ENCODE measurements at places on chromosomes 3 and 15.

DNA sequence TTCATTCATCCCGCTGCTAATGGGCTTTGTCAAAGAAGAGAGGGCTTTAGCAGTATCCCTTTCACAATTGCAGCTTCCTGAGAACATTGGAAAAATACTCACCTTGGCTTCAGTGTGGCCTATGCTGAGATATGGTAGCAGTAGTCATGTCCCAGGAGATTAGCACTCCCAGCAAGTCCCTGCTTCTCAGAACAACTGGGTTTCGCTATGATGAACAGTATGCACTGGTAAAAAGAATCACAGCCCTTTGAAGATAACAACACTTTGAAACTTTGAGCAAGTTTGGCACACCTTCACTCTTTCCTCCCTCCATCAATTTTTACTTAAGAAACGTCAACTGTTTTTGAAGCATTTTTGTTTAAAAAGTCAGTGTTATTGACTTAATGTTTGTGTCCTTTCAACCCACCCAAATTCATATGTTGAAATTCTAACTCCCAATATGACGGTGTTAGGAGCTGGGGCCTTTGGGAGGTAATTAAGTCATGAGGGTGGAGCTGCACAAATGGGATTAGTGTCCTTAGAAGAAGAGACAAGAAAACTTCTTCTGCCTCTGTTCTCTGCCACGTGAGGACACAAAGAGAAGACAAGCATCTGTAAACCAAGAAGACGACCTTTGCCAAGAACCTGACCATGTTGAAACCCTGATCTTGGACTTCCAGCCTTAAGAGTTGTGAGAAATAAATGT is 17.8 kb upstream of the PLSCR4 start:
- no peak for DNase-seq

GRCh38 chr15:23467110-23467600 is 20.1 kb upstream of the GOLGA6L2 start:
- no peak for DNase-seq

DNA sequence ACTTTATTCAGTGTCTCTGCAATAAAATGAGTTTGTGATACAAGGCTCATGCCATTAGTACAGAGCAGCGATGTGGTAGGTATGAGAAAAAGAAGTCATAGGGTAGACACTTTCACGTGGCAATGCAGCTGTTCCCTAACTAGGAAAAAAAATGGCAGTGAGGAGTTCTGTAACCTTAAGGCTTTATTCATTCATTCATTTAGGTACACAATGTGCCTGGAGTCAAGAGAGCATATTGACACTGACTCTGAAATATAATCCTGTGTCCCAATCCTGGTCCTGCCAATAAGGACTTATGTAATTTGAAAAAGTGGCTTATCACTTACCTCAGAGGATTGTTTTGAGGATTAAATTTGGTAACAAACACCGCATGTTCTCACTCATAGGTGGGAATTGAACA is 173.0 kb upstream of the AZI2 start:
- DNase-seq: no peak

GRCh38 chr15:58546066-58546591 is 114.3 kb downstream of the LIPC start:
- no peak for DNase-seq

- DNase-seq: no peak
These were observed 758.3 kb upstream of the ARPP21 start for GRCh38 chr3:34881026-34881425.

GRCh38 chr15:58492661-58493397 is 61.0 kb downstream of the LIPC start:
- DNase-seq: no peak

GRCh38 chr3:62201438-62202035 is 171.8 kb downstream of the FEZF2 start:
- no peak for DNase-seq

- no peak for DNase-seq
These were observed 97.9 kb downstream of the NAALADL2 start for GRCh38 chr3:174957081-174957480.

- no peak for DNase-seq
These were observed 36.7 kb upstream of the PLCL2 start for GRCh38 chr3:16848007-16848406.

GRCh38 chr3:194840661-194841514 is 155.2 kb downstream of the FAM43A start:
- no peak for DNase-seq

DNA sequence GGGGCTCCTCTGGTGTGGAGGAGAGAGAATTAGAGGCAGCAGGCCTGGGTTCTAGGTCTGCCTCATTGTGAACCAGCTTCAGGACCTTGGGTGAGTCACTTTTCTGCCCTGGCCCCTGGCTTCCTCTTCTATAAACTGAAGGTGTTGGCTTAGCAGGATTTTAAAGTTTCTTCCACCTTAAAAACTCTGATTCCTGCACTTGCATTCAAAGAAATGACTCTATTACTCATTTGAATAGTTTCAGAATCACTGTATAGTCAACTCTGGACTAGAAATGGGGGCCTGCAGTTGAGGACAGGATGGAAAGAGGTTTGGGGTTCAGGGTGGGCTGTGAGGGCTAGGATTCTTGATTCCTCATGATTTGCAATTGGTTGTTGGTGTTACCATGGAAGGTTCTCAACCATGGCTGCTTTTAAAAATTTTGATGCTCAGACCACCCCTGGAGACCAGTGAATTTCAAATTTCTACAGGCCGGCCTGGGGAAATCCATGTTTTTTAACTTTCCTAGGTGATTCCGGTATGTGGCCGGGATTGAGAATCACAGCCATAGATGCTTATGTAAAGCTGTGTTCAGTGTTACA is 19.9 kb downstream of the SMAD3 start:
- no peak for DNase-seq

DNA sequence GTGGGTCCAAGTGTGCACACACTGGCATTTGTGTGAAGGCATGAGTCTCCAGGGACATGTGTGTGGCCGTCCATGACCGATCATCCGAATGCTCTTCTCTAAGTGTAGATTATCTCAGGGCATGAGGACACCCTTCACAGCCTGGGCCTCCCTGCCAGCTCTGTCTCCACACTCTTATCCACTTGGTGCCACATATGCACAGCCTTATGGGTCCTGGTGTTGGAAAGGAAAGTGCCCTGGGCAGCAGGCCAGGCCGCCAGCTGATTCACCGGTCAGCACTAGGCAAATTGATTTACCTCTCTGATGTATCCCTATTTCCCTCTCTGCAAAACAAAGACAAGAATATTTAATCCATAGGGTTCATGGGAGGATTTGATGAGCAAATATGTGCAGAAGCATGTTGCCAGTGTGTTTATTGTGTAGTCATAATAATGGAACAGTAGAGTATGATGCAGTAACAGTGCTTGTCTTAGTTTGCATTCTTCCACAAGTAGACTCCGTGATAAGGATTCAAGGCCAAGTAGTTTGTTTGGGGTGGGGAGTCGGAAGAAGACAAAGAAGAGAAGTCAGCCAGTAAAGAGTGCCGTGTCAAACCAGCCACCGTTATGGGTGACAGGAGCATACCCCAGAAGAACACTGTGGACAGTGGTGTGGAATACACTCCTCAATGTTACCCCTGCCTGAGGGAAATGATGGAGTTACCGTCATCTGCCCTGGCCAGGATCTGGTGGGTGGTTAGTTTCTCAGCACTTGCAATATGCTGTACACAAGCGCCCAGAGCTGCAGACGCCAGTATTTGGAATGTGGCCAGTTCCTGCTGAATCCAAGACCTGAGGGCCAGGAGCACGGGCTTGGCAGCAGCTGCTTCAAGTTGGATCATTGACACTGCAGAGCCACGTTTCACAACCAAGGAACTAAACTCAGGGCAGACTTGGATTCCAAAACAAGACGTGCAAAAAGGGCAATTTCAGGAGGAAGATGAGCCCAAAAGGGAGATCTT is 85.1 kb downstream of the MTHFS start:
- no peak for DNase-seq

GRCh38 chr3:117722856-117723255 is 1013.3 kb downstream of the TUSC7 start:
- DNase-seq: no peak

DNA sequence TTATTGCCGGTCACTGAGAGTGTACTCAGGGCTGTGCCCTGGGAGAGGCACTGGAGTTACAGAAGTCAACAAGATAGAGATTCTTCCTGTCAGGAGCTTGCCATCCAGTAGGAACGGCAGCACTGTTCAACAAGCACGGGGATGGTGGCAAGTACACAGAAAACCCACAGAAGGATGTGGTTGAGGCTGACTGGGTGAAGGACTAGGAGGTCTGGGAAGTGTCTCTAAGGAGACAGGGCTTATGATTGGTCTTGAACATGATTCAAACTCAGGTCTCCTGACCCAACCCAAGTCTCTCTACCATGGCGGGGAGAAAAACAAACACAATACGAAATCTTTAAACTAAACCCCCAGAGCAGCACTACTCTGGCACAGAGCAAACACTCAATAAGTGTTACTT is 37.6 kb downstream of the ERICH6 start:
- DNase-seq: no peak

GRCh38 chr3:168977716-168978374 is 685.7 kb downstream of the MECOM start:
- no peak for DNase-seq

GRCh38 chr3:126208182-126208581 is 27.8 kb upstream of the ALDH1L1 start:
- no peak for DNase-seq

GRCh38 chr15:67212684-67213367 is 41.6 kb downstream of the AAGAB start:
- DNase-seq: no peak

DNA sequence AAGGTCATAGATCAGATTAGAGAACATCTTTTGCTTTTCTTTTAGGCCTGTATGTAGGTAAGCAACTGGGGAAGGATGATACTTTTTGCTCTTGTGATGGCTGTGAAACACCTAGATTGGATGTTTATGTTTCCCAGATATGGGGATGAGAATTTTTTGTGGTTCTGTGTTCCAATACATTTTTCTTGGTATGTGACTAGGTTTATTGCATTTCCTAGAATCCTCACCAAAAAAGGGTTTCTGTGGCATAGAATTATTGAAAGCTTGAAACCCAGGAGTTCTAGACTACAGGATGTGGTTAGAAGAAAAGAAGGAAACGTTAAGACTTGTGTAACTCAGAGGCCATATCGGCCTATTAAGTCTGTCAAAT is 25.8 kb downstream of the OXNAD1 start:
- no peak for DNase-seq

- no peak for DNase-seq
These were observed 420.5 kb upstream of the NAALADL2 start for GRCh38 chr3:174438501-174439145.

GRCh38 chr3:126309165-126309564 is 48.0 kb downstream of the KLF15 start:
- DNase-seq: no peak

DNA sequence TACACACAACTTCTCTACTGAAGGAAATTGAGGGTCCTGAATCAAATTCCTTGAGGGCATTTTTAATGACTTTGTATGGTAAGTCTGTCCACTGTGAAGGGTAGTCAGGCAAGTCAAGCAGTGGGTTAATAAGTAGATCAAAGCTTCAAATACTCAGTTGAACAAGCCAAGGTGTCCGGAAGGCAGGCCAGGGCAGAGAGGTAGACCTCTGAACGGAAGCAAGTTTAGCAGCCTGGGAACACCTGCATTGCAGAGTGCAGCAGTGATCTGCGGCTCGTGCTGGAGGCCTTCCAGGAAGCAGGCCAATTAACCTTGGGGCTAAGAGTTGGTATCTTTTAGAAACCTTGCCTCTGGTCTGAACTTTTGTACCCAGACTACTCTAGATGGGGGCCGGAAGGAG is 143.8 kb downstream of the LRTM1 start:
- DNase-seq: no peak

DNA sequence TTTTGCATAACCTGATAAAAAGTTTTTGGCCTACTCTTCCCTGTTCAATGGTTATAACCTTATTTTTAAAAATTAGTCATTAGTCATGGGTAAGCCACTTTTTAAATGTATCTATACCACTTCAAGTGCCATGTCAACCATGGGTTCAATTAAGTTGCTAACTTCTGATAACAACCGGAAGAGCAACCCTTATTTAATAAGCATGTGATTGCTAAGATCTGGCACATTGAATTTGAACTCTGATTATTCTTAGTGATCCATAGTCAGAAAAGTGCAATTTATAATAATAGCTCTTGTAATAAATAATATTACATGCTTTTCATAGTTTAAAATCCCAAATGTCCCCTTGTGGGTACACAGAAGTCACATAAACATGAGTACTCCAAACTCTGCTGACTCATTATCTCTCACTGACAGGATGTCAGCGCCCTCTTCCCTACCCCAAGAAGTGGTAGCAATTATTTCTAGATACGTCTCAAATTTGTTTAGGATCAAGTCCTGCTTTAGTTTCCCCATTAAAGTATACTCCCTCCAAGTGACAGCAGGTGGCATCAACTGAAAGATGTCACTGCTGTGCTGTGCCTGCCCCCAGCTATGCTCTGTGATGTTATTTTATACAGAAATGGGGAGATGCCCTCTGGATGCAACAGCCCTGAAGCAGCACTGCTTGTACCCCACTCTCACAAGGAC is 18.6 kb downstream of the SAMD7 start:
- DNase-seq: no peak

- no peak for DNase-seq
These were observed 33.8 kb upstream of the KCNH8 start for GRCh38 chr3:19114461-19114860.

GRCh38 chr15:101521591-101521990 is 32.1 kb upstream of the PCSK6 start:
- DNase-seq: no peak

DNA sequence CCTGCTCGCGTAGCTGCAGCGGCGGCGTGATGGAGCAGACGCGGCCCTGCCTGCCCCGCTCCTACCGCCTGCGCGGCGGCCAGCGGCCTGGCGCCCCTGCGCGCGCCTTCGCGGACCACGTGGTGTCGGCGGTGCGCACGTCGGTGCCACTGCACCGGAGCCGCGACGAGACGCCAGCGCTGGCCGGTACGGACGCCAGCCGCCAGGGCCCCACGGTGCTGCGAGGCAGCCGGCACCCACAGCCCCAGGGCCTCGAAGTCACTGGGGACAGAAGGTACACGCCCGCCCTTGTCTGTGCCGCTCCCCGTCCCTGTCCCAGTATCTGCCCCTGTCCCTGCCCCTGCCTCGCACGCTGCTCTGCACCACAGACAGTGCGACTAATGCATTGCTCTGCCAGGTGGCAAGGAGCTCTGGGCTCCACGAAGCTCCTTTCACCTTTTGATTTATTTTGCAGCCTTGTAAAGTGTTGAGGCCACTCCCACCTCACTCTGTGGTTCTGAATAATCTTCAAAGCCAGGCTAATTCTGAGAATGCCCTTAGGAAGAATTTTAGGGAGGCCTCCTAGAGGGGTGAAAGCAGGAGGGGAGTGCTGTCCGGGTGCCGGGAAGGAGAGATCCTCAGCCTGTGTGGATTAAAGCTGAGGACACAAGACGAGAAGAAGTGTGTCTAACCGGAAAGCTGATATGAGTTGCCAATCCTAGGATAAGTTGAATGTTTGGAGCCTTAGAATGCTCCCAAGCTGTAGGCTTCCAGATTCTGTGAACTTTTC is 100.0 kb downstream of the THSD4 start:
- no peak for DNase-seq

DNA sequence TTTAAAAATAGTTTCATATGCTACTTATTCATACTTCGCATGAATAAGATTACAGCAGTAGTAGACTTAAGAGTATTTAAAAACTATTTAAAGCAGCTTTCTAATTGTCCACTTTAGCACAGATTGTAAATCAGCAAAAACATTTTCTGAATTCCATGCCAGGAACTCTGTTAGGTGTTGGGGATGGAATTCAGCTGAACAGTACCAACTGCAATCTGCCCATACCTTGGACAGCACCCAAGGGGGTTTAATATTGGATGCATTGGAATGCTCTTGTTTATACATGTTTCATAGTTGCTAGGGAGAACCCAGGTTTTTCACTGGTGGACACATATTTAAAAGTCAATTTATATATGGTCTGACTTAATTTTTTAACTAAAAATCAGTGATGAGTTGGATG is 74.8 kb downstream of the PPM1L start:
- DNase-seq: no peak

GRCh38 chr3:153050978-153051377 is 111.0 kb upstream of the RAP2B start:
- DNase-seq: no peak

All from activated CD4-positive, alpha-beta T cell treated with anti-CD3 and anti-CD28 coated beads for 1 hour (primary cell).